ENCODE measurements at places on chromosomes 1 and 21.

DNA sequence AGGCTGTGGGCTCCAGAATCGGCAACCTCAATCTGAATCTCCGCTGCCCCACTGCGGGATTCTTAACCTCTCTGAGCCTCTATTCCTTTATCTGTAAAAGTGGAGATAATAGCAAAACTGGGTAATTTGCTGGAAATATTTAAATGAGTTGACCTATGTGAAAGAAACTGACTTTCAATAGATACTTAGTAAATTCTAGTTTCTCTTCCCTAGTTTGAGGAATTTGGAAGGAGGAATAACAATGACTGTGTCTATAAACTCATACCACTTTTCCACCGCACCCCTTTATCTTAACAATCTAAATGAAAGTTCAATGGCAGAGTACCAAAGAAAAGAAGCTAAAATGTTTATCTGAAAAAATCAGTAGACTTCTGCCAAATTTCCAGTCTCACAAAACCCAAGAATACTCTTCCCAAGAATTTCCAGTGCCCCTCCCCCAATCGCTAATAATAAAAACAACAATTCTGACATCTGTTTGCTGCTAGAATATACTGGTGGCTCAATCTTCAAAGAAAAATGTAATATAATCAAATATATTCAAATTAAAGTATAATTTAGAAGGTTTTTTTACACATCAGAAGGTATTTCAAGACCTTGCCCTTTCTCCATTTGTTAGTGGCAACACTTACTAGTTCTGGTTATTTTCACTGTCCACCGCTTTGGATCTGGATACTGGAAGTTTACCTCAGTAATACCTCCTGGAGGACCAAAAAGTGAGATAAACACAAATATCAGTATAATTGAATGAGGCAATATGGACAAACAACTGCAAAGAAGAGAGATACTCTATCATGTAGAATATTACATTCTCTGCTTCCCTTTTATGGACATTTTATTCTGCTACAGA, 171.2 kb downstream of the LTN1 start:
- DNase-seq: no peak

- DNase-seq: no peak
These were observed 82.2 kb downstream of the SPSB1 start for GRCh38 chr1:9374748-9375341.

GRCh38 chr1:1091344-1092148, 17.4 kb upstream of the RNF223 start:
- no peak for DNase-seq

DNA sequence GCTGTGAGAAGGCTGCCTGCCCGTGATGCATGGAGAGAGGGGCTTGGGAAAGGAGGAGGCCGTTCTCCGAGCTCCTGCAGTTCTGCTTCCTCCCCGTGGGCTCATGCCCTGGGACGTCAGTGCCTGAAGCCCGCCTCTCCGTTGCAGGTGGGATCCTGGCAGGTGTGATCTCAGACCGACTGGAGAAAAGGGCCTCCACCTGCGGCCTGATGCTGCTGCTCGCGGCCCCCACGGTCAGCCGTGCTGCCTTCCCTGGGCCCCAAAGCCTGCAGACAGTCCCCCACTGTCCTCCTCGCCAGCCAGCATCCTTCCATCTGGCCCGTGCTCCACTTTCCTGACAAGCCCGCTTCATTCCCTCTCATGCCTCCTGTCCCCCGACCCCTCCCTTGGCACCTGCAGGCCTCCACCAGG, 50.9 kb downstream of the SLC37A1 start:
- no peak for DNase-seq

DNA sequence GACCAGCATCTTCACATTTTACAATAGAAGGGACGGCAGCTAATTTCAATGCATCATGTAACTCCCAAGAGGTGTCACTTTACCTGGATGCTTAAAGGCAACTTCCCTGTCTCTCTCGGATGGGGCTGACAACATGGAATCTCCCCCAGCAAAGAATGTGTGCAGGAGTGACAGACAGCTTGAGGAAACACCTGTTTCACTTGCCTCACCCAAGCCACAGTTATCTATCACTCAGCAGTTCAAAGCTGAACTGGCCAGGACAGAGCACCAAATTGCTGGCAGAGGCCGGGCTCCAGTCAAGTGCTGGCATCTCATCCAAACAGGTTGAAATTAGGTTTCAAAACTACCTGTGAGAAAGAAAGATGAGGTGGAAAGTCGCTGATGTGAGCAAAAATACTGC, 538.0 kb upstream of the PLXNA2 start:
- no peak for DNase-seq

DNA sequence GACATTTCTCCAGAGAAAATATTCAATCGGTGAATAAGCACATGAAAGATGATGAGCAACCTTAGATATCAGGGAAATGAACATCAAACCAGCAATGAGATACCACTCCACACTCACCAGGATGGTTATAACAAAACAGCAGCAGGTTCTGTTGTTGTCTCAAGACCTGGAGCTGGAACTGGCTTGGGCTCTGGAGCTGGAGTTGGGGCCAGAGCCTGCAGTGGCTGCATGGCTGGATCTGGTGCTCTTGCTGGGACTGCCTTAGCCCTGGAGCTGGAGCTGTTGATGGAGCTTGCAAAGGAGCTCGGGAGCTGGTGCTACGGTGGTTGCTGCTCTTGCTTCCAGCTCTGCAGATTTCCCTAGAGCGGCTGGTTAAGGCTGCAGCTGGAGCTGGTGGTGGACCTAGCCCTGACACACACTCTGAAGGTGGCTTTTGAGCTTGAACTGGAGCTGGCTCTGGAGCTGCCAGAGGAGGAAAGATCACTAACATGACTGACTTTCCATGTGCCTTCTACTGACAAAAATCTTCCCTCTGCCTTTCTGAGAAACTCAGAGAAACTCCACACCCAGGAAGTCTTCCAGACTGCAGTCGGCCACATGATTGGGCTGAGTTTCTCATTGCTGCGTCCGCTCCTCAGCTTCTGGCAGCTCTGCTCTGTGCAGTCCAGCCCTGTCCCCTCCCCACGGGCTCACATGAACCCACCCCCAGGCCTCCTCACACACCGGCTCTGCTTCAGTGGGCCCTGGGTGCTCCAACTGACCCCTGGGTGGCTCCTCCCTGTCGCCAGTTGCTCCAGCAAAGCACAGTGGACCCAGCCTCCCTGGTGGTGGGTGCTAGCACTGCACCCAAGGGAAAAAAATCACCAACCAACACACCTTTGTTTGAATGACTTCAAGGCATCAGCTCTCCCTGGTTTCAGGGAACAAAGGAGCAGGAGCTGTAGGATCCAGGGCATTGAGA, 139.1 kb upstream of the FMN2 start:
- no peak for DNase-seq

GRCh38 chr1:68217060-68217554, 15.2 kb downstream of the WLS start:
- no peak for DNase-seq

GRCh38 chr21:32918478-32919120, 107.1 kb upstream of the OLIG2 start:
- DNase-seq: no peak

DNA sequence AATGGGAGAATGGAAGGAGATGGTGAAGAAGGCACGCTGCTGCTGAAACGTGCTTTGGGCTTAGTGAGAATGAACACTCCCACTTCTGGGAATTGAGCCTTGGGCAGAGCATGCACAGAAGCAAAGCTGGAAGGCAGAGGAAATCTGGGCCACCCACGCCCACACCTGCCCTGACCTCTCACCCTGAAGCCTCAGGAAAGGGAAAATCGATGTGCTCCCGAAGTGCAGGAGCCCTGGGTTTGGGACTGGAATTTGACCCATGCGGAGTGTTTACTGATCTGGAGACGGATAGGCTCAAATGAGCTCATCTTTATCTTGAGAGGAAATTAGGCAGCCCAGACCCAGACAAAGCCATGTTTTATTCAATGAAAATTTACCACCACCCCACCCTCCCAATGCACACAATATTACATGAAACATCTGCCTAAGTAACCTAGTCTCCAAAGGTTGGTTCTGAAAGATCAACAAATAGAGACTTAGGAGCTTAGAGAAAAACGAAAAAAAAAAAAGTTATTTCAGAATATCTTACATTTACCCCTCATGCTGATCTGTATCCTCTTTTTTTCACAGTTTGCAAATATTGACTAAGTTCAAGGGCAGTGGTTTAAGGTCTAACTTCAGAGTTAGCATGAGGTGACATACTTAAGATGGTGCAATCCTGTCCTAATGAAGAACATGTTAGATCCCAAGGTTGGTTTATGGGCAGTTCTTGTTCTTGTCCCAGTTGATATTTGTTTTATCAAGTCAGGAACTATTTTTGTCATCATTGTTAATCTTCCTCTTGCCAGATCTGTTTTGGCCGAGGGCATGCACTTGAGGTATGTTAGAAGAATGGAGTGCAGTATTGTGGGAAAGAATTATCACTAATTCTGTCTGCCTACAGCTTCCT, 63.0 kb downstream of the PROX1 start:
- no peak for DNase-seq

All from activated T-cell treated with anti-CD3 and anti-CD28 coated beads for 48 hours (primary cell).